ENCODE measurements at places on chromosomes 3 and 15.

DNA sequence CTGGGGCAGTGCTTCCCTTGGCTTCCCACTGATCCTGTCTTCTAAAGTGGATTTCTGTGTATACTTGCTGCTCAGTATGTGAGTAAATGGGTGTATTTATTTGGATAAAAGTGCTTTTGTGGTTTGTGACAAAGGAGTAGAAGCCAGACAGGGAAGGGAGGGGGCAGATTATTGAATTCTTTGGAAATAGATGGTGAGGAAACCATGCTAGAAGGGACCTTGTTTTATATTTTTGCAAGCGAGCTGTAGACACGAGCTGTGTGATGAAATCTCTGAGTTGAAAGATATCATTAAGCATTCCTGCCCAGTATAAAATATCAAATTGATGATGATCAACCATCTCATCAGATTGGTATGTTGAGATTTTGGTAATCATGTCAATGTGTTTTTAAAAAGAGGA, 68.9 kb downstream of the DUT start:
- DNase-seq, result no peak

DNA sequence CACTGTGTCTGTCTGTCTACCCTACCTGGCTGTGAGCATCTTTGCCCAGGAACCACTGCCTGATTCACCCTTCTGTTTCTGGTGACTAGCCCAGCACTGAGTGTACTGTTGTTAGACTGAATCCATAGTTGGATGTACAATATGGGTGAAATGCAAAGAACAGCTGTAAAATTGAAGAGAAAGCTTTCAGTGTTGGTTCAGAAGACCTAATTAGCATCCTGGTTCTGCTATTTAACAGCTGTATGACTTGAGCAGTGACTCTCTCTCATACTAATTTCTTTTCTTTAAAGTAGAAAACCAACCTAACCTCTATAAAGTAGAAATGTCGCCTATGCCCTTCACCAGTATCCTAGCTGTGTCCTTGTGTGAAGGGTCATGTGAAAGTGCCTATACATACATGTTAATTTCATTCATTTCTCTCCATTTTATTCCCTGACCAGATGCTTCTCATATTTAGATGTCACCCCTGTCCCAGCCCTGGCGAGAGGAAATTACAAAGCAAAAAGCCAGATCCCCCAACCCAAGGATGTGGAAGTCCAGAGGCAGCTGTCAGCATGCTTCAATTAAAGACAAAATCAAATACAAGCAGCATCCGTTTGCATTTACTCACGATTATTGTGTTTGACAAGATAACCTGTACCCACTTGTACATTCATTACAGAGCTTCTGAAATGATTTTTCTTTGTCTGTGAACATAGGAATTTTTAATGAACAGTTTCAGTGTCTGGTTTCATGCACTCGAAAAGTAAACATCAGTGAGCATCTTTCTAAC, 305.7 kb upstream of the ICE2 start:
- DNase-seq, result no peak

DNA sequence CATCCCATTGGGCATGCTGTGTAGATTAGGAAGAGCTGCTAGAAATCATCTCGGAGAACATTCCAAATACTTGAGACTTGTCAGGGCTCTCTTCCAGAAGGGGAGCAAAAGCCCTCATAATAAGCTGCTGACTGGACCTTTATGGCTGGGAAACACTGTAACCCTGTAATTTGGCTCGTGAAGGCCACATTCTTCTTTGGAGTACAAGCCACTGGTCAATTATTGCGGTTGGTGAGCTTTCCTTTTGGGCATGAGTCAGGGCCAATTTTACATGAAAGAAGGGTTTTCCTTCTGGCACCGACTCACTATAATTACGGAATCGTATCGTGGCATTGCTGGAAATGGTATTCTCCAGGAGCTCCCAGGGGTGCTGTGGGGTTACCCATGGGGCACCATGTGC, 434.5 kb upstream of the RGMA start:
- no peak for DNase-seq

GRCh38 chr15:89625716-89626115, 29.6 kb downstream of the KIF7 start:
- no peak for DNase-seq

DNA sequence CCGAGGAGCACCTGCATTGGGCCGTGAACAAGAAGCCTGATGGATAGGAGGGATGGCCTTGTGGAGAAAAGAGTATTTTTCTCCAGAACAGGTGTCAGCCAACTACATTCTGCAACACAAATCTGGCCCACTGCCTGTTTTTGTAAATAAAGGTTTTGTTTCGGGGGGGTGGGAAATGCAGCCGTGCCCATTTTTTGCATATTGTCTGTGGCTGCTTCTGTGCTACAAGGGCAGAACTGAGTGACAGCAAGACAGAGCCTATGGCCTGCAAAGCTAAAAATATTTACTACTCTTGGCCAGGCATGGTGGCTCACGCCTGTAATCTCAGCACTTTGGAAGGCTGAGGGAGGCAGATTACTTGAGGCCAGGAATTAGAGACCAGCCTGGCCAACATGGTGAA, 95.9 kb upstream of the AKAP13 start:
- DNase-seq, result no peak

GRCh38 chr3:60752809-60753208, 498.4 kb downstream of the FHIT start:
- DNase-seq, result no peak

DNA sequence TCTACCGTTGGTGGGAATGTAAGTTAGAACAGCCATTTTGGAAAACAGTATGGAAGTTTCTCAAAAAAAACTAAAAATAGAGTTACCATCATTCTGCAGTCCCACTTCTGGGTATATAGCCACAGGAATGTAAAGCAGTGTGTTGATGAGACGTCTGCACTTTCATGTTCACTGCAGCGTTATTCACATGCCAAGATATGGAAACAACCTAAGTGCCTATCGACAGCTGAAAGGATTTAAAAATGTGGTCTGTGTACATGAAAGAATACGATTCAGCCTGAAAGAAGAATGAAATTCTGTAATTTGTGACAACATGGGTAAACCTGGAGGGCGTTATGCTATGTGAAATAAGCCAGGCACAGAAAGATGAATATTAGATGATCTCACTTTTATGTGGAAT, 157.7 kb downstream of the THSD4 start:
- DNase-seq, result no peak

DNA sequence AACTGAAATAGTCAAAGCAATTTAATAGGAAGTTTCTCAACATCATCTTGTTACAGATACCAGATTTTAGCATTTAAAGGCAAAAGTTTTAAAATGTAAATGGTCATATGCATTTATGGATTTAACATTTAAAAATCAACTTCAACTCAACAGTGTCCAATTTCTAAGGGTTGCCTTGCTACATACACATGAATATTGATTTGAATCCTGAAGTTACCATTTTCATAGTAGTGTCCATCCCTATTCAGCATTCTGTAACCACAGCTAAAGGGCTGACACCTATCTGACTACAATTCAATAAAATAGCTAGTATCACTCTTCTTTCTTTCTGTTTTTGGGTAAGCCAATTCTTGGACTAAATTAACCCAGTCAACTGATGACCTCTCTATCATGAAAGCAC, 164.0 kb upstream of the CFAP20DC start:
- DNase-seq, result no peak

GRCh38 chr15:39946862-39947261, 12.9 kb downstream of the EIF2AK4 start:
- no peak for DNase-seq

DNA sequence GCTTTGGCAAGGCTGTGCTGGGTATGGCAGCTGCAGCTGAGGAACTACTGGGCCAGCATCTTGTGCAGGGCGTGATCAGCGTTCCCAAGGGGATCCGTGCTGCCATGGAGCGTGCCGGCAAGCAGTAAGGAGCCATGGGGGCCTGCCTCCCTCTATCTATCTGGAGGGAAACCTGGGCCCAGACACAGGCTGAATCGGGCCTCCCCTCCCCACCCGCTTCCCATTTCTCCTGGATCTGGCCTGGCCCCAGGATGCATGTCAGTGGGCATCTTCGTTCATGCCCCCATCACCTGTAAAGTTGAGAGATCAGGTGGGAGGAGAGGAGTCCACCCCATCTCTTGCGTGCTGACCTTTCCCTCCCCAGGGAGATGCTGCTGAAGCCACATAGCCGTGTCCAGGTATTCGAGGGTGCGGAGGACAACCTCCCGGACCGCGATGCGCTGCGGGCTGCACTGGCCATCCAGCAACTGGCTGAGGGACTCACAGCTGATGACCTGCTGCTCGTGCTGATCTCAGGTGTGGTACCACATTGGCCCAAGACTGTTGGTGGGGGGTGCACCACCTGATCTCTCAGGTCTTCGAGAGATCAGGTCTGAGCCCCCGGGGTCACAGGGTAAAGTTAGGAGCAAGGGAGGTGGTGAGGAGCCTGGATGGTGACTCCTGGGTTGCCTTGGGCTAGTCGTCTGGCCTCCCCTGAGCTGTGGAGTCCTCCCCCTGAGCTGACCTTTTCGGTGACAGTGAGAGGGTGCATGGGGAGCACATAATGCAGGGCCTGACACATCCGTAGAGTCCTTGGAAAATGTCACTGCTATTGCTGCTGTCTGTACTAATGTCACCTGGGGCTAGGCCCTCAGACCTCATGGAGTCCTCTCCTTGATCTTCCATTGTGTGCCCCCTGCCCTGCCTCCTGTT, 3.2 kb downstream of the GLYCTK start:
- DNase-seq, result no peak

- no peak for DNase-seq
Measured at GRCh38 chr15:71051539-71051938, 63.7 kb upstream of the THSD4 start.

DNA sequence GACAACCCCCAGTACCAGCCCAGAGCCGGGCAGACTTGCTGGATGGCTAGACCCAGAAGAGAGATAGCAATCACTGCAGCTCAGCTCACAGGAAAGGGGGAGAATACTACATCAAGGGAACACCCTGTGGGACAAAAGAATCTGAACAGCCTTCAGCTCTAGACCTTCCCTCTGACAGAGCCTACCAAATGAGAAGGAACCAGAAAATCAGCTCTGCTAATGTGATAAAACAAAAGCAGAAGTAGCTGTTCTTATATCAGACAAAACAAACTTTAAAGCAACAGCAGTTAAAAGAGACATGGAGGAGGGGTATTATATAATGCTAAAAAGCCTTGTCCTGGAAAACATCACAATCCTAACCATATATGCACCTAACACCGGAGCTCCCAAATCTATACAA, 283.3 kb downstream of the KLF13 start:
- no peak for DNase-seq

DNA sequence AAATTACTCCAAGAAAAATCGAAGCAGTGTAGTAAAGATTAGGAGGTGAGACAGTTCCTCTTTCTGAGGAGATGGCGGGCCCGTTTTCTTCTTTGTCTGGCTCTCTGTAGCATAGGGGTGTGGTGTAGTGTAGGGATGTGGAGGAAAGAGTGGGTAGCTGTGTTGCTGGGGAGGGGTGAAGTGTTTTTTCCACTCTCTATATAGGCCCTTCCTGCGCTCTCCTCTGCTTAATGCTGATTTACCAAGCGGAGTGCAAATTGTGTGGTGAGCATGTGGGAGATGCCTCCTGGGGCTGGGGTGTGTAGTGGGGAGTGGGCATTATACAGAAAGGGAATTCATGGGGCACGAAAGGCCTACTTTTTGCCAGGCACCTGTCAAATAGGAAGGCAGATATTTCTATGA, 94.9 kb downstream of the ST6GAL1 start:
- DNase-seq, result no peak

DNA sequence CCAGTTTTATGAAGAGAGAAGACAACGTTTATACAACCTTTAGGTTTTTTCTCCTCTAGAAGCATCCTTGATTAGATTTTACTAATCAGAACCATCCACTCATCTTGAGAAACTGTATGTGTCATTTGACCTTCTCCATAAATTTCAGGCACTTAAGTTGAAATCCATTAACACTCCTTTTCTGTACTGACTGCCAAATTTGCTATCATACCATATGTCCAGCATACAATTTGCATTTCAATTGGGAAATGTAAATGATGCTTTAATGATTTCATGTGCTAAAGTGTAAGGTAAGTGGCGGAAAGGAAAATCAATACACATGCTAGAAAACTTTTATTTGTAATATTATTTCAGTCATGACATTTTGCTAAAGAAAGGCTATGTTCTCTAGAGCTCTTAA, 731.6 kb downstream of the GBE1 start:
- no peak for DNase-seq

DNA sequence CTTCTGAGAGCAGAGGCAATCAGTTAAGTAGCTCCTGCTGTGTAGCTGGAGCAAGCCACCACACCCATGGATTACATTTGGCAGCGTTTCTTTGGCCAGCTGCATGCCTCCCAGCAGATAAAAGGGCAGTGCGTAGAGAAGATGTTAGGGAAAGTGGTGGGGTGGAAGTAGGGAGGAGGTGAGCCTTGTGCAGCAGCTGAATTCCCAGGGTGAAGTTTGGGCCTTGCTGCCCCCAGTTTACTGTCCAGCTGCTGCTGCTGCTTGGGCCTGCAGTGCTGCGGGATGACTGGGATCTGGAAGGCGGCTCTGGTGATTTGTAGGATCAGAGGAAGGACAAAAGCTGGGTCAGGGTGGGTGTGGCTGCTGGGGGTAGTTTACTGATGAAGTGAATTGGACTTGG, 318.7 kb upstream of the C2CD4B start:
- DNase-seq, result no peak
